ENCODE measurements at places on chromosomes 3 and 15.

GRCh38 chr3:138889792-138890191 lies 55.1 kb upstream of the PIK3CB start:
- DNase-seq = no peak

DNA sequence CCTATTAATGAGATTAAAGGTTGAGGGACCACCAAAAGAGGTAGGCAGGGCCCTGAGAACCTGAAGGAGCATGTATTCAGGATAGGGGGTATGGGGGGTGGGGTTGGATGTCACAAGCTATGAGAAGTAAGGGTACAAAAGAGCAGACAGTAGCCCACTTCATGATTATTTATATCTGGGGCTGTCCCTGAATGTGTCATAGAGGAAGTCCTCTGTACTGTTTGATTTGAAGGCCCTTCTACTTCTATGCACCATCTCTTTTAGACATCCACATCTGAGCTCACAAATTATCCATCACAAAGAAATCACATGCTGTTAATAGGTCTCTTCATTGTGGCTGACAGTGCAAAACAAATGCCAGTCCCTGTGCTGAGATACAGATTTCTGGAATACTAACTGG lies 68.6 kb downstream of the FHIT start:
- no peak for DNase-seq

- no peak for DNase-seq
Observed at GRCh38 chr15:42728560-42728959, 8.4 kb downstream of the CDAN1 start.

DNA sequence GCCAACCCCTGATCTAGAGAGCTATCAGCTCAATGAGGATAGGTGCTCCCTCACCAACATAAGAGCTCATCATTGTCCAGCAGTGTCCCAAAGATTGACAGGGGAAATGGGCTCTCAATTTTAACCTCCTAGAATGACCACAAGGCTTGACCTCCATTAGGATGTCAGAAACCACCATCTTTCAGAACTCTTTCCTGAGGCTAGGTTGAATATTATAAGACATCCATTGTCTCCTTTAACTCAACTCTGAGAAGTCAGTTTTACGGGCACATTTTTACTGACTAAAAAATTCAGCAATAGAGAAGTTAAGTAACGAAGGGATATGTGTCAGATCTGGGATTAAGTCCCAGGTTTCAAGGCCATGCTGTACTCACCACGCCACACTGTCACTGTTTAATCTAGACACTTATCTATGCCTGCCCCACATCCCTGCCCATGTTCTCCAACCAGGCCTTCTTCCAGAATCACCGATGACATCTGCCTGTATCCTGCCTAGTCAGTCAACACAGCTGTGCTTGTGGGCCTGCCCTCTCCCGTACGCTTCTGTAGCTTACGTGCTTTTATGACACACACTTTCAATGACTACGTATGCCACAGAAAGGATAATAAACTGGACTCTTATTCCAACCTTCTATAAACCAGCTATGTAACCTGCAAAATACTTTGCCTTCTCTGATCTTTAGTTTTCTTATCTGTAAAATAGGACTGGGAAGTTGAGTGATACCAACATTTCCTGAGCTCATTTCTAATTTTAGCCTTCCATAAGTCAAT lies 17.1 kb upstream of the MUC13 start:
- no peak for DNase-seq

GRCh38 chr15:35383506-35383905 lies 162.5 kb downstream of the DPH6 start:
- DNase-seq = no peak

DNA sequence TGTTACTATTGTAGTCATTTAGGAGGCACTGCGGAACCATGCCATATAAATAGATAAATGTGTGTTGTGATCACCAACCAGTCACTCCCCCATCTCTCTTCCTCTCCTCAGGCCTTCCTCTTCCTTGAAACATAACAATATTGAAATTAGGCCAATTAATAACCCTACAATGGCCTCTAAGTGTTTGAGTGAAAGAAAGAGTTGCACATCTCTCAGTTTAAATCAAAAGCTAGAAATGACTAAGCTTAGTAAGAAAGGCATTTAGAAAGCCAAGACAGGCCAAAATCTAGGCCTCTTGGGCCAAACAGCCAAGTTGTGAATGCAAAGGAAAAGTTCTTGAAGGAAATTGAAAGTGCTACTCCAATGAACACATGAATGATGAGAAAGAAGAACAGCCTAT lies 8.1 kb upstream of the DNASE1L3 start:
- DNase-seq = no peak

DNA sequence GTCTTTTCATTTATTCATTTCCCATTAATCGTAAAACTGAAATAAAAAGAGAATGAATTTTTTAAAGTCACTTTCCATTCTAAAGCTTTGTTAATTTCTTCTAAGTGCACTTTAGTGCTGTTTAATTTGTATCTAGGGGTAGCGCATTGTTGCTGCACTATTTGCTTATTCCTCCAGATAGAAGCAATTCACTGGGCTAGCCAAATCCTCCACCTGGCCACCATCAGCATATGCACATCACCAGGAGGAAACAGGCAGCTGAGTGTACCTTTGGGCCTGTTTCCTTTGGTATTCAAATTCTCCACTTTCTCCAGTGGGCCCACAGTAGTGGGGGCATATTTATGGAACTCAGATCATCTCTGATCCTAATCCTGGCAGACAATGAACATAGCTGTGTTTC lies 29.8 kb upstream of the CPB1 start:
- DNase-seq = no peak

DNA sequence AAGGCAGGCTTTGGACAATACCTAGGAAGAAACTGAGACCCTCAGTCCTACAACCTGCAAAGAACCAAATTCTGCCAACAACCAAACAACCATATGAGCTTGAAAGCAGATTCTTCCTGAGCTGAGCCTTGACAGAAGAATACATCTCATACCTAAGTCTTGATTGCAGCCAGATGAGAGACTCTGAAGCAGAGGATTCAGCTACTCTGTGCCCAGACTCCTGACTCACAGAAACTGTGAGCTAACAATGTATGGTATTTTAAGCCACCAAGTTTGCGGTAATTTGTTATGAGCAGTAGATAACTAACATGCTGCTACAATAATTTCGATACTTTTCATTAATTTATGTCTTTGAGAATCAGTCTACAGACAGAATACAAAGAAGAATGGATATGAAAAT lies 325.1 kb upstream of the CBLB start:
- DNase-seq = no peak

GRCh38 chr15:40088929-40089755 lies 19.5 kb downstream of the BMF start:
- no peak for DNase-seq

GRCh38 chr15:69478259-69478781 lies 25.7 kb downstream of the RPLP1 start:
- no peak for DNase-seq

GRCh38 chr3:104885214-104885814 lies 481.4 kb upstream of the ALCAM start:
- DNase-seq = no peak

- DNase-seq = no peak
Observed at GRCh38 chr3:13144163-13145023, 71.2 kb upstream of the IQSEC1 start.

DNA sequence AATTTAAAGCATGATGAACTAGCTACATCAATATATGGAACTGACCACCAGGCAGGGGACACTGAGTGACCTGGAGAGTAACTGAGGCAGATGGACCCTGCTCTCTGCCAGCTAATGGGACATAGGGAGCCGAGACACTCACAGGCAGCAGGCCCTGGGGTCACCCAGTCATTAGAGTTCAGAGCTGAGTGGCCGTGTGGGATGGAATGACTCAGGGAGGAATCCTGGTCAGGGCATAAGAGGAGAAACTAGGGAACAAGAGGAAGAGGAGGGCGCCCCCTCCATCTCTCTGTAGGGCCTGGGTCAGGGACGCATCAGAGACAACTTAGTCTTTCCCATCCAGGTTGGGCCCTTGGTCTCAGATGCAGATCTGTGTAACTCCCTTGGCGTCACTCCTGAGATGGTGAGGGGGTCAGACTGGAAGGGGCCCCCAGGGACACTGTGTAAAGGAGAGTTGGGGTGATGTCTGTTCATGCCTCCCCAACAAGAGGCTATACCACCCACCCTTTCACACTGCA lies 39.8 kb downstream of the CCDC12 start:
- DNase-seq = no peak

DNA sequence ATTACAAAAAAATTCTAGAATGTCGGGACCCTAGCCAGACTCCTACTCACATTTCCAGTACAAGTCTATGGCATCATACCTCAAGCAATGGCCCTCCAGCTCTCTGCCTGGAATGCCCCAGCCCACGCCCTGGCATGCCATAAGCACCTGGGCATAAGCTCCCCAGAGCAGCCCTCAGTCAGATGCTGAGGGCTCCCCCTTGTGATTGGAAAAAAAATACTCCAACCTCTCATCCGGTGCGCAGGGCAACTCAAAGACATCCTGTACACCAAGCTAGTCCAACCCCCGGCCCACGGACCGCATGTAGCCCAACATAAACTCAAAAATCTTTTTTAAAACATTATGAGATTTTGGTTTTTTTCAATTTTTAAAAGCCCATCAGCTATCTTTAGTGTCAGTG lies 115.4 kb downstream of the NEK10 start:
- no peak for DNase-seq

- DNase-seq = no peak
Observed at GRCh38 chr15:78405336-78405924, 32.6 kb upstream of the IREB2 start.

DNA sequence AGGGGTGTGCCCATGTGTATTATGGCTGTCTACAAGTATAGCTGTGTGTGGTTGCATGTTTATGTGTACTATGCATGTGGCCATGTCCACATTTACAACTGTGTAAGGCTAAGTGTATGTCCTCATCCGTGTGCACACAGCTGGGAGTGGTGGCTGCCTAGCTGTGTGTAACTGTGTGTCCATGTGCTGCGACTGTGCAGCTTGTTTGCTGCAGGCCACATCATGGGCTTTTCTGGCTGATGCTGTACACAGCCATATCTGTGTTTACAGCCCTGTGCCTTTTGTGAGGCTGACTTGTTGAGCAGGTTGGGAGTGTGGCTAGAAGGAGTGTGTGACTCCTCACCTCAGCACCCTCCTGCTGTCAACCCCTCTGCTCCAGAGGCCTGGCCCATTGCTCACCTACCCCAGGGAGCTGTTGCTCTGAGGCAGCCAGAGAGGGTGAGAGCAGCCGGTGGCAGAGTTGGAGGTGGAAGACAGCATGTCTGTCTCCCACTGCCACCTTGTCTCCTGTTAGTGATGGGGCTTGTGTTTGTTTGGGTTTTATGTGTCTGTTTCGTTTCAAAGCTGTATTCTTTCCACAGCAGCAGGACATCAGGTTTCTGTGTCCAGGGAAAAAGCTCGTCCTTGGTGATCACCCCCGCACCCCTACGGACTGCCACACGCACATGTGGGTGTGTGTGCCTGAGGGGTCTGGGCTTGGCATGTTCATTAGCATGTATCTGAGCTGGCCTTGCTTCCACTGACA lies 1.4 kb upstream of the GRM2 start:
- DNase-seq = no peak

DNA sequence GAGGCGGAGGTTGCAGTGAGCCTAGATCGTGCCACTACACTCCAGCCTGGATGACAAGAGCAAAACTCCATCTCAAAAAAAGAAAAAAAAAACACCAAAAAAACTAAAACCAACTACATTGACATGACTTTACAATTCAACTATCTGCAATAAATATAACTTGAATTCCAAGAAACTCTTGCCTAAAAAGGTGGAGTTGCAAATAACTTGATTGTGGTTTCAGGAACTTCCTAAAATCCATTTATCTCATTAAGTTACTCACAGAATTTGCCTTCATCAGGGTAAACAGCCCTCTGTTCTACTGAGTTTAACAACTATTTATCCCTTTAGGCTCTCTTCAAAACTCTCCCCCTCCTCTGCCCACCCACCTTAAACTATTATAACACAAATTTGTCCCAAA lies 2.7 kb upstream of the MAPK6 start:
- no peak for DNase-seq

DNA sequence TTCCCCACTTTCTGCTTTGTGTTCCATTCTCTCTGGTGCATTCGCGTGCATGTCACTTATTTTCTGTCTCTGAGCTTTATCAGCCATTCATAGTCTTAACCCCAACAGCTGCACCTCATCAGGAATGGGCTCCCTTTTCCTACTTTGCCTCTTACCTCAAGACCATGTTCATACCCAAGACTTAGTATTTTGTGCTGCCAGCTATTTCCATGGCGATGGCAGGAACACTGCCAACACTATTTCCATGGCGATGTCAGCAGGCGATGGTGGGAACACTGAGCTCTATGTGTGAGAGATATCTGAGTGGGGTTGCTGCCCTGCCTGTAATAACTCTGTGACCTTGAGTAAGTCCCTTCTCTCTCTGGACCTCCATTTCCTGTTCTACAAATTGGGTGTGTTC lies 5.5 kb downstream of the ZNF35 start:
- DNase-seq = no peak

GRCh38 chr3:134477938-134478337 lies 7.8 kb downstream of the ANAPC13 start:
- DNase-seq = no peak

DNA sequence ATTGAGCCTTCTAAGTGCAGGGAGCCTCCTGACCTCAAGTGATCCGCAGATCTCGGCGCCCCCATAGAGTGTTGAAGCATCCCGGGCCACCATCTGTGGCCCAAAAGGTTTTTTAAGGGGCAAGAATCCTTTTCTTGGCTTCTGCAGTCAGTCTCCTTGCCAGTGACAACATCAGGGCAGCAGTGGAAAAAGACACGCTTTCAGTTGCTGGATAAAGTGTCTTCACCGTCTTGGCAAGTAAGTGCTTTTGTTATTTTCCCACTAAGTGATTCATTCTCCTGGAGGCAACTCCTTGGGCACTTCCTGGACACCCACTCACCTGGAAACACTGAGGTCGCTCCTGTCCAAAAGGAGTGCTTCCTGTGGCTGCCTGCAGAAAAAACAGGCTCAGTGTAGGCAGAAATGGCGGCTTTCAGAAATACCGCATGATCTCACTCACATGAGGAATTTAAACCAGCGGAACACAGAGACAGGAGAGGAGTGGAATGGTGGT lies 71.7 kb upstream of the ABHD2 start:
- no peak for DNase-seq

- DNase-seq = no peak
Observed at GRCh38 chr3:15667484-15667883, 65.9 kb downstream of the BTD start.

DNA sequence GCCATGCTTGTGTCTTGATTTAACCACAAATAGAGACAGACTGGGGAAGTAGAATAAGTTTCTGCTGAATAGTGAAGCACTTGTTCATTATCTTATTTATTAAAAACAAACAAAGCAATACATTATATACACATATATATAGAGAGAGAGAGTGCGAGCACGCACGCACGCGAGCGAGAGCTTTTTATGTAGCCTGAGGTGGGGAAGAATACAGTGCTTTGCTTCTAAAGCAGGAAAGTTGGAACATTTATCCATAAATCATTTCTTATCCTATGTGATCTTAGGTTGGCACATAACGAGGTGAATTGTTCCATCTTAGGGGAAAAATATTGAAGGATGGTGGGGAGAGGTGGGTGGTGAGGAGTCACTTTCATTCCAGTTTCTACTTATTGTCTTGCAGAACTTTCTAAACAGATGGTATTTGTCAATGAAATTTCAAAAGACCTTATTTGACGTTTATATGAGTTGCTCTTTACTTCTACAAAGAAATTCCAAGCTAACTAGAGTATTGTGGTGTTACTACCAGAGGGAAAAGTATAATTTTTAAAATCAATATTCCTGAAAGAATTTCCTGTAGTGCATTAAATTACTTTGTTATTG lies 110.0 kb downstream of the ATG7 start:
- no peak for DNase-seq
